ENCODE measurements at places on chromosomes 1 and 21.

- no peak for DNase-seq
These were observed 189.5 kb downstream of the PATJ start for GRCh38 chr1:61931587-61932279.

DNA sequence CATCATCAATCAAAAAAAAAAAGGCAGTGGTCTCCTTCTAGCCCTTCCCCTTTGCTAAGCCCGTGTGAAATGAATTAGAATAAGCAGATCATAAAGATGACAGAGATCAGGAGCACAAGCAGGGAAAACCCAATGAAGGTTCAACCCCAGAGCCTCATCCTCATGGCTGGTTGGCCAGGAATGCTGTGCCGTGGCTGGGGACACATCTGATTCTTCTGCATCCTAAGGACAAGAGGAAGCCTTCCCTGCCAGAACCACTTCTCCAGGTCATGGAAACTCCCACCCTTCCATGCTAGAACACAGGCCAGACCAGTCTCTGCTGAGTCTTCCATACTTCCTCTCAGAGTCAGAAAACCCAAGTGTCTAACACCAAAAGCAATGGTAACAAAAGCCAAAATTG is 81.1 kb downstream of the CSMD2 start:
- DNase-seq: no peak

DNA sequence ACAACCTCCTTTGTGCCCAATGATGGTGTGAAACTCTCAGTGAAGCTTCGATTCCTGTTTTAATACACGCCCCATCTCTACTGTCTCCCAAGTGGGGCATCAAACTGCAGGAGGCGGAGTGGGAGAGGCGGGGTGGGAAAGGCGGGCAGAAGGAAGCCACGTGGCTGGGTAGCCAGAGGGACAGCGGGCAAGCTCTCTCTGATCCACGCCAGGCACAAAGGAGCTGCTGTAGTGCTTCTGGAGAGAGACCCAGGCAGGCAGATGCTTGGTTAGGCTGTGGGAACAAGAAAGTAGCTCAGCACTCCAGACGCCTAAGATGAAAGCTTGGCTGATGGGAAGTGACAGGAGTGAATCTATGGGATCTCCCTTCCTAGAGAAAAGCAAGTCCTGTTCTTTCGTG is 25.7 kb downstream of the TRIM67 start:
- DNase-seq: no peak

DNA sequence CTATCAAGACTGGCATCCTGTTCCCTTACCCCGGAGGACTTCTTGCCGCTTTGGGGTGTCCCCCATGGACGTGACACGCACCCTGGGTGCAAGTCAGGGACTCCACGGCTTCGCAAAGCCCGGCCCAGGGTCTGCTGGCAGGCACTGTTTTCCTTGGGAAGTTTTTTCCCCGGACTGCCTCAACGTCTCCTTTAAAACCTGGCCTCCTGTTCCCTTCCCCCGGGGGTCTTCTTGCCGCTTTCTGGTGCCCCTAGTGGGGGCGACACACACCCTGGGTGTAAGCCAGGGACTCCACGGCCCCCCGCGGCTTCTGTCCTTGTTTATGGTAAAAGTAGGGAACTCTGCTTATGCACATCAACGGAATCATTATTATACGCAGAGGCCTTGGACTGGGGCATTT is 136.6 kb downstream of the LIPI start:
- no peak for DNase-seq

DNA sequence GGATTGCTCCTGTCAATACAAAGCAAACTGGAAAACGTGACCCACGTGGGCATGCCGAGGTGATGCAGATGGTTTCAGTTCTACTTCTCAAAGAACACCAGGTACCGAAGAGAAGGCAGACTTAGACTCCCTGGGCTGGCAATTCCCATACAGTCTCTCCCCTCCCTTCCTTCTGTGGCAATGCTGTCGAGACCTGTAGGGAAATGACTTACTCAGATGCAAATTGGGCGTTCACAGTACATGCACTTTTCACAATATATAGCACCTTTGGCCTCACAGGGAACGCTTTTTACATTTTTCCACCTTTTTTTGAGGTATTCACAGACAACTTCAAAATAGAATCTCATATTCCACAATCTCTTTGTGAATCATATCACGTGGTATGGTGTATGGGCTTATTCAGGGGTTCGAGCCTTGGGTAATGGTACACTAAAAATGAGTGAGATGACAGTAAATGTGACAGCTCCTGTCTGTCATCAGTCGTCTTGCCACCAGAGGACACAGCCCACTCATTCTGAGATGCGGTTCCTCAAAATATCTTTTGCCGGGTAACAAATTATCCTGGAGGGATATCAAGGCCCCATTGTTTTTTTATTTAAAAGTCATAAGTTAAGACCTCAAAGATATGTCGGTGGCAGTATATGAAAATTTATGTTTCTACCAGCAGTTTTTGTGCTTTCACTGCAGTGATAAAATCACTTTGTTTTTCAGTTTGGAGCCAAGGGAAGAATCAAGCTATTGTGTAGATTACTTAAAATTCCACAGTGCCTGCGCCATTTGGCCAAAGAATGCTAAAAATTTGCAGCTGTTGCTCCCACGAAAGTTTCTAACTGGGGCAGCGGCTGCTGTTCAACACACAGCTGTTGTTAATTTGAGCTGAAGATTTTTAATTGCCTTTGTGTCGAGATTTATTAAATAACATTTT is 168.4 kb downstream of the ZZZ3 start:
- no peak for DNase-seq

GRCh38 chr1:23425193-23425494 is 596 bp upstream of the TCEA3 start:
- DNase-seq: no peak

DNA sequence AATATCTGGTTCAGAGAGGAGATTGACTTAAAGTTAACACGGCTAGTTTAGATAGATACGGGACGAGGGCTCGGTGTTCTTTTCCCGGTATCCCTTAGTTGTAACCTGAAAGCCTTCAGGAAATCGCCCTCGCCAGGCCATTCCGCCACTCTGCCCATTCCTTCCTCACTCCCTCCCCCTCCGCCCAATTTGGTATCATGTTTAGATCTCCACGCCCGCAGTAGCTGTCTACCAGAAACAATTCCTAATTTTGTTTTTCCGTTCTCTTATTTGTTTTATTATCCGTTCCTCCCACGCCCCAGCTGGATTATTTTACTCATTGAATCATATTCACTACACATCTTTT is 685 bp upstream of the VAMP4 start:
- peak; percentile 78 for DNase-seq

- no peak for DNase-seq
These were observed 14.7 kb downstream of the CLSTN1 start for GRCh38 chr1:9809100-9809510.

- DNase-seq: peak; percentile 98
These were observed 8.8 kb upstream of the FAM20B start for GRCh38 chr1:179016706-179017382.

DNA sequence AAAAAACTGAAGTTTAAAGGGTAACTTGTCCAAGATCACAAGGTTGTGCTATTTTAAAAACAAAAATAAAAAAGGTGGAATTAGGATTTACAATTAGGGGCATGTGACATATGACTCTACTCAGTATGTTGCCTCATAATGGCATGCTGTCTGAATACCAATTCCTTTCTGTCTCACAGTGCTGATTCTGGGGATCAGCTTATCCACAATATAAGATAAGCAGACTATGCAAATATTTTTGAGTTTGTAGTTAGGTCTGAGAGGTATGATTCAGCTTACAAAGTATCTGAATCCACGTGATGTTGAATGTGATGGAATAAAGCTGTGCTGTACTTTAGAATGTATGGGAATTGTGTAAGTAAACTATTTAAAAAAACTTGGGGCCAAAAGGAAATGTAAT is 216.6 kb downstream of the HHIPL2 start:
- no peak for DNase-seq

DNA sequence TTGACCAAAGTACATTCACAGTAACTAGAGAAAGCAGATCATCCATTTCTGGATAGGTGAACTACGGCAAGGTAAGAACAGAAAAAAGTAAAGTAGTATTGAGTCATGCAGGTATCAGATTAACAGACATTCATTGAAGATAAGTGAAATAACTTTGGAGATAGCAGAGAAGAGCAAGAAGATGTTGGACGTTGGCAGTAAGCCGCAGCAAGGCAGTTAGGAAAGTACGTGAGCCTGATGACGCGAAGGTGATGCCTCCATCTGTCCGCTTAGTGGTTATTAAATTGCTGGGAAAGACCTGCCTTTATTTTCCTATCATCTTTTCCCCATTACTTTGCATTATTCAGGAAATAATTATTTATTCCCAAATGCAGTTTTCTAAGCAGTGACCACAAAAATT is 24.9 kb upstream of the KIAA1614 start:
- no peak for DNase-seq

DNA sequence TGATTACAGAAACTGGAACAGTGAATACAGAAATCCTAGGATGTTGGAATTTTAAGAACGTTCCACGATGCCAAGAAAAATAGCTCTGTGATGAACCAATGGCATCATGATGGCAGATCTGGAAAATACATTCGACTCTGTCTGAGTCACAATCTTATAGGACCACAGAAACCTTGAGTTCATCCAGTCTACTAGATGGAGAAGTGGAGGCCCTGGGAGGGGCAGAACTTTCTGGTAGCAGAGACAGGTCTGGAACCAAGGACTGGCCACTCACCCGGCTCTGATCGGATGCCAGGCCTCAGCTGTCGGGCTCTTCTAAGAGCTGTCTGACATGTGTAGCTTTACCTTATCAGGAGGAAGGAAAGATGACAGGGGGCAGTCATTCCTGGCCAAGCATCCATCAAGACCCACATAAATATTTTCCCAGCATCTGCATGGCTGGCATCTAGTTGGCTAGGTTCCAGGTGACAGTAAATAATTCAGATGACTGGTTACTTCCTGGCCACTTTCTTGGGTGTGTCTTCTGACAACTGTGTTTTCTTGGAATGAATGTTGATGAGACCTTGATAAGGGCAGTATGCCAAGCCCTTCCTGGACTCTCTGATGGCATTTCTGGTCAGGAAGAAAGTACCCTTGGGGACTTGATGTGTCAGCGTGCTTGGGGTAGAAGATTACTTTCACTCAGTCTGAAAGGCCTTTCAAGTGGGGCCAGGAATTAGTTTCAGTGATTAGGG is 72.6 kb upstream of the TRABD2B start:
- DNase-seq: peak; percentile 7

DNA sequence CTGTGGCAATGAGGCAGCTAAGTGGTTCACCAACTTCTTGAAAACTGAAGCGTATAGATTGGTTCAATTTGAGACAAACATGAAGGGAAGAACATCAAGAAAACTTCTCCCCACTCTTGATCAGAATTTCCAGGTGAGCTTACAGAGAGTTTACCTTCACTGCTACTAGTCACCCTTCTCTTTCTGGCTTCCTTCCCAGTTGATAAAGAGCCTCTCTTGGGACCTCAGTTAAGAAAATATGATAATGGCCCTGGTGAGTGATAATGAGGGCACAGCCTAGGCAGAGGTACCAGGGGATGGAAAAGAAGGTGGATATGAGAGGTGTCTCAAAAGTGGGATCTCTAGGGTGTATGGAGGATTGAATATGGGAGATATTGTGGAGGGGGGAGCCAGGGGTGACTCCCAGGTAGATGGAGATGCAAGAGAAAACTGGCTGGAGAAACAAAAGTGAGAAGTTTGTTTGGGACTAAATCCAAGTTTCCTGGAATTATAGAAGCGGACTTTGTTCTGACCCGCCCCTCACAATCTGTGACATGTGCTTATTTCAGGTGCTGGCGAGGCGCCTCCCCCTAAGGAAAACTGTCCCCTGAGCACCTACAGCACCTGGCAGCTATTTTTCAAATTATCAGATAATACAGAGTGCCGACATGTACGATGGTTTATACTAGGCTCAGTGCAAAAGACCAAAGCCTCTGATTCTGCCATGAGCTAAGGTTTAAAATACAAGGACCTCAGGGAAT is 13.7 kb downstream of the MTARC2 start:
- DNase-seq: no peak

All from hematopoietic multipotent progenitor cell treated with erythropoietin and hydrocortisone succinate and interleukin-3 and kit ligand, for 6 days (in vitro differentiated cells).